Panc1 (cell line): ENCODE measurements at places on chromosomes 1 and 21.

- no peak for DNase-seq
Observed at GRCh38 chr1:228824366-228824765, 89.1 kb downstream of the RHOU start.

- DNase-seq = no peak
Observed at GRCh38 chr1:208256556-208256955, 12.4 kb upstream of the PLXNA2 start.

DNA sequence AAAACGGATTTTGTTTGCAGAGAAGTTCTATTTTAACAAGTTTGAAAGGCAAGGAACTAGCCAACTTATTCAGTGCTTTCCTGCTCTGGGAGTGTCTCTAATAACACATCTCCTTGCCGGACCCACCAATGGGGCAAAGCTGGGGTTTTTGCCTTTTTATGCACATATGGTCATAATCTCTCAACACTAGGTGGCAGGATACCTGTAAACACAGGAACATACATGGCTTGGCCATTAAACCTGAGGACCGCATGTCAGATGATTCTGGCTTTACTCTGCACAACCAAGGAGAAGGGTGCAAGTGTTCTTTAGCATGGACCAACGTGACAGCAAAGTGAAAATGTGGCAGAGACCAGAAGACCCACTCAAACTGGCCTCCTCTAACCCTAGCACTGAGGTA lies 4.9 kb downstream of the TMEM9 start:
- no peak for DNase-seq

DNA sequence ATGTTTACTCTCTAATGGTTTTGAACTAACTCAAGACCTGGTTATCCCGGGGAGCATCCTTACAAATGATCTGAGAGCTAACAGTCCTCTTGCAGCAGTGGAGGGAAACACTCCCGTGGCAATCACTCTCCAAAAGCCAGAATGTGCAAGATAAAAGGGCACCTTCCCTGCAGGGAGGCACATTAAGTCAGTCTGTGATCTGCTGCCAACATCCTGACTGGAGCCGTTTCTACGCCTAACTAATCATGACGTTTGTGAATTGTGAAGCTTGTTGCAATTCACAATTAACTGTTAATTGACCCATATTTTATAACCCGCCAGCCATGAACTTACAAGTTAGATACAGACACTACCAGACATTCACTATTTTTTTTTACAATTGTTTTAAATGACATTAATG lies 52.1 kb upstream of the LGALS8 start:
- no peak for DNase-seq

DNA sequence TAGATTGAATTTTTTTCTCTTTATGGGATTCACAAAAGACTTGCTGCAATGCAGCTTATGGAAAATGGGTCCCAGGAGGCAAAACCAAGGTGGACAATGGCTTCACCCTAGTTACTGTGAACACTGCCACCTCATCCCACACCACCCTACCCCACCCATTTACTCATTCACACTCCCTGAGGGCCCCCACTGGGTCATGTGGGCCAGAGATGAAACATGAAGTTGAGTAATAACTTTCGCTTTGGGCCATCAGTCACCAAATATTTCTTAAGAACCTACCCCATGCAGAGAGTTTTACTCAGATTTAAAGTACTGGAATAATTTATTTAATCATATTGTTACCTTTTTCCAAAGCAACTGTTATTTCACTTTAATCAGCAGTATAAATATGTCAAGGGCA lies 191.8 kb downstream of the TPR start:
- DNase-seq = no peak
